Germinal center (tissue), 1 donor: ENCODE measurements at places on chromosomes 3 and 15.

DNA sequence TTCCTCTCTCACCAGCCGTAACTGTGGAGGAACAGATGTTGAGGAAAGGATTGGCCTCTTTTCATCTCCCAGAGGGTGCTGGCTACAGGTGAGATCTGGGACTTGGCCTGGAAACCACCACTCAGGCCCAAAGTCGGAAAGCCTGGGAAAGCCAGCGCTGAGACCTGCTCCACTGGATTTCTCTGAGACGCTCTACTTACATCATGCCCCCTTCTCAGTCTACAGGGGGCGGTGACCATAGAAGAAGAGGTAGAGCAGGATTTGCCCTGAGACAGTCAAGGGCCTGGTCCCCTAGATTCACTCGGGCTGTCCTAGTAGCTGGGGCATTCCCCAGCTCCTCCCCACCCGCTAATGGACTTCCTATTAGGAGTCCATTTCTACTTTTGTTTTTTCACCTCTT is 80.9 kb downstream of the C3orf38 start:
- no peak for DNase-seq

DNA sequence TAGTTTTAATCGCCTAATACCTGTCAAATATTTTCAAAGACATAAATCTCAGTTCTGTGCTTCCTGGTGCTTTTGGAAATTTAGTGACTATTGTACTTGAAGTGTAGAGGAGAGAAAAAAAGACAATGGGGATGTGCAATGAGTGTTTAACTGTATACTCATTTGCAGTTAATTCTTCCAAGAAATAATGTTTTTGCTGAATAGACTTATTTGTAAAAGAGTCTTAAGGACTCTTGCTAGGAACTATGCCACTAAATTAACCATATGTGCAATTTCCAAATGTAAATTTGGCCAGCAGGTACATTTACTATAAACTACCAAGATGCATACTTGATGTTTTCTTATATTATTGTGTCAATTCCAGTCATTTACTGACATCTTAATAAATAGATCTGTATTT is 2.0 kb downstream of the CHMP2B start:
- no peak for DNase-seq

DNA sequence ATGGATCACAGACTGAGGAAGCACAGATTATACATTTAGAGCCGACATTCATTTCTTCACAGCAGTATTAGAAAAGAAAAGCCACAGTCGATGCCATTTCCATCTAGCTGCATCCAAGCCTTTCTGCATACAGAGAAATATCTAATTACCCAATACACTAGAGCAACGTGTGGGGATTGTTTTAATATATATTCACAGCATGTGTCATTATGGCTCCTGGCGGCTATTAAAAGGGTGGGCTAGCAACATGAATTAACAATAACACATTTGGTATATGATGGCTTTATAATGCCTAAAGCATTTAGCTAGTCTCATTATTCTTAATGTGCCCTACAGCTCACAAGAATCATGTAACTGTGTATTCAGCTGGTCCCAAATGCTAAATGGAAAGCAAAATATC is 1030.5 kb downstream of the FHIT start:
- DNase-seq = no peak

DNA sequence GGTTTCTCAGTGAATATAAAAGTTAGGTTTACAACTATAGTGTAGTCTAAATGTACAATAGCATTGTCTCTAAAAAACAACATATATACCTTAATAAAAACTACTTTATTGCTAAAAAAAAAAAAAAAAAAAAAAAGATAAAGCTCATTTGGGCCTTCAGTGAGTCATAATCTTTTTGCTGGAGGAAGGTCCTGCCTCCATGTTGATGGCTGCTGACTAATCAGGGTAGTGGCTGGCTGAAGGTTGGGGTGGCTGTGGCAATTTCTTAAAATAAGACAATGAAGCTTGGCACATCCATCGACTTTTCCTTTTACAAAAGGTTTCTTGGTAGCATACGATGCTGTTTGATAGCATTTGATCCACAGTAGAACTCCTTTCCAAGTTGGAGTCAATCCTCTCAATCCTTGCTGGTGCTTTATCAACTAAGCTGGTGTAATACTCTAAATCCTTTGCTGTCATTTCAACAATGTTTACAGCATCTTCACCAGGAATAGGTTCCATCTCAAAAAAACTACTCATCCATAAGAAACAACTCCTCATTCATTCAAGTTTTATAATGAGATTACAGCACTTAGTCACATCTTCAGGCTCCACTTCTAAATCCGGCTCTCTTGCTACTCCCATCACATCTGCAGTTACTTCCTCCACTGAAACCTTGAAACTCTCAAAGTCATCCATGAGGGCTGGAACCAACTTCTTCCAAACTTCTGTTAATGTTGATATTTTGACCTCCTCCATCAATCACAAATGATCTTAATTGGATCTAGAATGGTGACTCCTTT is 13.3 kb downstream of the ZNF280D start:
- DNase-seq = no peak

GRCh38 chr3:11059090-11059798 is 66.7 kb downstream of the SLC6A1 start:
- DNase-seq = peak; percentile 25

GRCh38 chr15:69783211-69783610 is 314.5 kb downstream of the TLE3 start:
- DNase-seq = no peak

GRCh38 chr3:160564949-160565441 is 376 bp downstream of the KPNA4 start:
- peak; percentile 50 for DNase-seq

DNA sequence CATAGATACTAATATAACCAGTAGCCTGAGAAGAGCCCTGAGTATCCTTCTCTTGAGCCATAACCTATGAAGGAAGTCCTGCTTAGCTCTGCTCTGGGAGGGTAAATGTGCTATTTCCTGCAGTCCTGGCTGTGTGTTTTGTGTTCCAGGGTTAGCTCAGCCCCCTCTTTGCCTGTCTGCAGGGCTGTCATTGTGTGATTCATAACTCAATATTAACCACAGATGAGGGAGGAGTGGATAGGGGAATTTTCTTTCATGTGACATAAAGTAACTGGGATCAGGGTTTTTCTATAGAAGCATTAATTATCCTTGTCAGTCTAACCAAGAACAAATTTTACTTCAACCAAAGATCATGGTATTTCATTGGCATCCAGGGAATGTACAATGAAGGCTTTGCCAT is 183.3 kb upstream of the ZBTB20 start:
- no peak for DNase-seq

- no peak for DNase-seq
These were observed 565.3 kb upstream of the NR2F2 start for GRCh38 chr15:95765161-95765560.

DNA sequence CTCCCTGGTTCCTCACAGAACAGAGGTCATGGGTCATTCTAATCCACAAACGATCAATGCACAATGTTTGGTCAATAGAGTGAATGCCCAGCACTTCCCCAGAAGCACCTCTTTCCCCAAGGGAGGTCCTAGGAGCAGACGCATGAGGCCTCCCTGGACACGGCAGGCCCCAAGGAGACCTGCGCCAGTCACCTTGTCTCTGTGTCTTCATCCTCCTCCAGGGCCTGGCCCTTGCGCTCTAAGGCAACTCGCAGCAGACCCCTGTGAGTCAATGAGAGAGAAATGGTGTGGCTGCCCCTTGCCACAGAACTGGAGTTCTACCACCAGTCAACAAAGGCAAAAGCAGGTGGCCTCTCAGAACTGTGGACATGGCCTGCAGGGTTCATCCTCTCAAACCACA is 18.1 kb downstream of the ALS2CL start:
- DNase-seq = no peak

- DNase-seq = peak; percentile 6
These were observed 464.9 kb downstream of the MFSD1 start for GRCh38 chr3:159266779-159267178.

DNA sequence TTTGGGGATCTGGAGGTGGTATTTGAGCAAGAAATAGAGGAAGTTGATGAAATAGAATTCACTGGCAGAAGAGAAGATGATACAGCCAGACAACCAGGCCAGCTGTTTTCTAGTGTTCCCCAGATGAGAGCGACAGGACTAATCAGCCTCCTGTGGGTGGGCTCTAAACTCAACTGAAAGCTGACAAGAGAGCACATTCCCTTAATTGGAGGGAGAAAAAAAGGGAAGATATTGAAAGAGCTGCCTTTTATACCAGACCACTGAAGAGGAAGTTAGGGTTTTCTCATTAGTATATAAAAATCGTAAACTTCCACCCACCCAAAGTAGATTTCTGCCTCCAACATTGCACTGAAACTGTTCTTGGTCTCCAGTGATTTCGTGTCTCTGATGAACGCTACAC is 6.5 kb upstream of the TM4SF19 start:
- DNase-seq = peak; percentile 65

DNA sequence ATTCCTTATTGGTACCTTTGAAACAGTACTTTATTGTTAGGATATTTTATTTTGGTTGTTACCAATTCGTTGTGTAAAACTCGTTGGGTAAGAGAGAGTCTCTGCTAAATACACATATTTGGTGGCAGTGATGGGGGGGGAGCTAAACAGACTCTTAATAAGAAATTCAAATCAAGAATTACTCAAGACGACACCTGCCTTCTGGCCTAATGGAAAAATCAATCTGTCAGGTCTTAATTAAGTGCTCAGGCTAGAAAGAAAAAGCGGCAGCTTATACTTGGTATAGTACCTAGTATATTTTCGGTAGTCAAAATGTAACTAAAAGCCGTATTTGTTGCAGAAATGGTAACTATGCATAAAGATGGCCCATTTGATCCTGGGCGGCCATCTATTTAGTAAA is 18.2 kb downstream of the FOXP1 start:
- DNase-seq = peak; percentile 52

- no peak for DNase-seq
These were observed 75.8 kb upstream of the LIPC start for GRCh38 chr15:58355973-58356372.

GRCh38 chr3:104933972-104934371 is 432.7 kb upstream of the ALCAM start:
- no peak for DNase-seq

- no peak for DNase-seq
These were observed 123.5 kb upstream of the CRBN start for GRCh38 chr3:3302964-3303363.

GRCh38 chr15:61318301-61318700 is 89.2 kb upstream of the RORA start:
- DNase-seq = no peak

- DNase-seq = peak; percentile 44
These were observed 4.5 kb upstream of the PARP15 start for GRCh38 chr3:122572940-122573412.

GRCh38 chr3:148023994-148024393 is 614.8 kb downstream of the ZIC1 start:
- no peak for DNase-seq

GRCh38 chr3:171049861-171050444 is 23.4 kb upstream of the SLC2A2 start:
- peak; percentile 23 for DNase-seq

- no peak for DNase-seq
These were observed 131.0 kb downstream of the KCNAB1 start for GRCh38 chr3:156251424-156251823.

DNA sequence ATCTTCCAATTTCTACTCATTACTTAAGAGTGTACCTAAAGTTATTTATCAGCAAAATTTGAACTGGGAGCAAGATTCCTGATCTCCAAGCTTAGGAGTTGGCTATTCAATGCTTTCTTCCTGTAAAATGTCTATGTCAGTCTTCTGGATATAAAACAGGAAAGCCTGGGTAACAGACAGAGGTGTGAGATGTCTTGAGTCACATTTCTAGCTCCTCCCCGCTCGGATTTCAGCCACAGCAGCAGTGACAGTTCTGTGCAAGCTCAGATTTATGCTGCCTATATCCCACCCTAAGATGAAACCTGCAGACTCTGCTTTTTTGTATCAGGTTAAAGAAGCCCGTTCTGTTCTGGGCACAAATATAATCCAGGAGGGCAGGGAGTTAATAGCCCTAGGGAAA is 2.1 kb upstream of the ARMC8 start:
- DNase-seq = no peak

DNA sequence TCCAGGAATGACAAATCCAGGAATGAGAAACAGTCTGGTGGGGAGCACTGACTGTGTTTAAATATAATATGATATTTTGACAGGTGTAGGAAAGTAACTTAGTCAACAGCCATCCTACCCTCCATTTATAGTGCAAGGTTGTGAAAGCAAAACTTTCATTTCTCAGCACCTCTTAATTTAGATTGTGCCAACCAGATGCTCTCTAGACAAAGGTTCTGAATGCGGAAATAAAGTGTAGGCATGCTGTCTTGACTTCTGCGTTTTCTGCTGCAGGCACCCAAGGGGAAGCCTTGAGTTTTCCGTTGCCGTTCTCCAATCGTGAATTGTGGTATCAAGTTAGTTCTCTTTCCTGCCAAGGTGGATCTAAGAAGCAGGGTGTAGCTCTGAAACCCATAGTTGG is 261.9 kb upstream of the SUCLG2 start:
- DNase-seq = no peak

- DNase-seq = no peak
These were observed 4.4 kb upstream of the ZNF589 start for GRCh38 chr3:48236531-48236930.

DNA sequence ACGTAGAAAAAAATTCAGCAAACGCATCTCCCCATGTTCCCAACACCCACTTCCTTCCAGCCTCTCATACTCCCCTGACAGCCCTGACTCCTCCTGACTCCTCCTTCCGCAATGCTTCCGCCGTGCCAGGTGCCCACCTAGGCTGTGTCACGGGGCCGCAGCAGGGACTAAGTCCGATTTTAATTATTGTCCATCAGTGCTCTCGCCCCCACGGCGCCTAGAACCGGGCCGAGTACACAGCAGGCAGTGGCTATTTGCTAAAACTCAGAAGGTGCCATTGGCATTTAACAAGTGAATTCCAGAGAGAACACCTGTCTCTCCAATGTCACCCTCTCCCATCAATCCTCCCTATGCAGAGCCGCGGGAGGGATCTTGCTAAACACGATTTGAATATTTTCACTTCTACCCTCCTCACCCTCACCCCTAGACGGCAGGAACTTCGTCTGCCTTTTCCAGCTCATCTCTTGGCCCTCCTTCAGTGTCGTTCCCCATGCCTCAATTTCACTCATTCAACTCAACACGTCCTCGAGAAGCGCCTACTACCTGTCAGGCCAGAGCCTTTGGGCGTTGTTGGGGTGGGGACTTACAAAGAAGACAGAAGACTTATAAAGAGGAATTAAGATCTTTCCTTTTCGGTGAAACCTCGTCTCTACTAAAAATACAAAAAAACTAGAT is 11.5 kb upstream of the SHF start:
- DNase-seq = peak; percentile 30

DNA sequence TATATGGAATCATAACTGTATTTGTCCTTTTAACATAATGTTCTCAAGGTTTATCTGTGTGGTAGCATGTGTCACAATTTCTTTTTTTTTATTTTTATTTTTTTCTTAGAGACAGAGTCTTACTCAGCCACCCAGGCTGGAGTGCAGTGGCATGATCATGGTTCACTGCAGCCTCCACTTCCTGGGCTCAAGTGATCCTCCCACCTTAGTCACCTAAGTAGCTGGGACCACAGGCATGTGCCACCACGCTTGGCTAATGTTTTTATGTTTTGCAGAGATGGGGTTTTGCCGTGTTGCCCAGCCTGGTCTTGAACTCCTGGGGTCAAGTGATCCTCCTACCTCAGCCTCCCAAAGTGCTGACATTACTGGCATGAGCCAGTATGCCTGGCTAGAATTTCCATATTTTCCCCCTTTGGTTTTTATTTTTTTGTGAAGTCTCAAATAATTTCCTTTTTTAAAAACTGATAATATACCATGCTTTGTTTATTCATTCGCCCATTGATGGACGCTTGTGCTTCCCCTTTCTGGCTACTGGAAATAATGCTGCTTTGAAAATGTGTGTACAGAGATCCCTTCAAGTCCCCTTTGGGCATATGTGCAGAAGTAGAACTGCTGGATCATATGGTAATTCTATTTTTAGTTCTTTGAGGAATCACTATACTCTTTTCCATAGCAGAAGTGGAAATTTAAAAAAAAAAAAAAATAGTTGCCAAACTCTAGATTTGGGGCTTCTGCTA is 28.4 kb downstream of the TMEM40 start:
- DNase-seq = no peak
